Brain microvascular endothelial cell (primary cell): ENCODE measurements at places on chromosomes 3 and 15.

- no peak for DNase-seq
Observed at GRCh38 chr3:169054471-169054870, 609.0 kb downstream of the MECOM start.

DNA sequence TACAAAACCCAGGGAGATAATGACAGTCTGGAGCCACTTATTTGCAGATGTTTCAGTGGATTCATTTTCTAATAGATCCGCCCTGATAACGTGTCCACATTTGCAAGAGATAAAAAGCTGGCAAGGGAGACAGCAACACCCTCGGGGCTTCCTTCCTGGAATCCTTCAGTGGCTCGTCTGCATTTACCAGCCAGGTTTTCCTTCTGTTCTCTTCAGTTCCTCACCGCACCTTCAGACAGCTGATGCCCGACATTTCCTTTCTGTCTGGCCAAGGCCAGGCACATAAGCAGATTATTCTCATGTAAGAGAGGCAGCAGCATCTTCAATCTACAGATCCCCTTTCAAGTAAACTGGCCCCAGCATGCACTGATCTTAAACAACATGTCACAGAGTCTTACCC is 56.2 kb upstream of the SPATA12 start:
- DNase-seq: no peak

GRCh38 chr3:136990826-136991225 is 33.0 kb downstream of the IL20RB start:
- no peak for DNase-seq

- no peak for DNase-seq
Observed at GRCh38 chr3:18122264-18122663, 302.9 kb downstream of the SATB1 start.

DNA sequence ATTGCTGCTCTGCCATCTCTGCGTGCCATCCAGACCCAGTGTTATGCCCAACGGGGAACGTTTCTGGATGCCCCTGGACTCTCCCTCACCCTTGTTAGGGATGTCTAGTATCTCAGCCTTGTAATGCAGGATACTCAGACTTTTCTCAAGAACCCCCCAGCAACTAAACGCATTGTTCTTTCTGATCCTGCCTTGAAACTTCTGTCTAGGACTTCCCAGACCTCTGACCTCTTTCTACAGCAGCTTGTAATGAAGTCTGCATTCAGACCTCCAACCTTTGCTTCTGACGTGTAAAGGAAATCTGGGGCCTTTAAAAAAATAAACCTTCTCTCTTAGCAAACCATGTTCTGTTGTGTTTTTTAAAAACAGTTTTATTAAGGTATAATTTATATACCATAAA is 139.5 kb downstream of the KCNAB1 start:
- DNase-seq: no peak

GRCh38 chr15:65888981-65889380 is 19.7 kb downstream of the RAB11A start:
- DNase-seq: no peak

GRCh38 chr3:116647996-116648395 is 61.6 kb upstream of the TUSC7 start:
- DNase-seq: no peak

DNA sequence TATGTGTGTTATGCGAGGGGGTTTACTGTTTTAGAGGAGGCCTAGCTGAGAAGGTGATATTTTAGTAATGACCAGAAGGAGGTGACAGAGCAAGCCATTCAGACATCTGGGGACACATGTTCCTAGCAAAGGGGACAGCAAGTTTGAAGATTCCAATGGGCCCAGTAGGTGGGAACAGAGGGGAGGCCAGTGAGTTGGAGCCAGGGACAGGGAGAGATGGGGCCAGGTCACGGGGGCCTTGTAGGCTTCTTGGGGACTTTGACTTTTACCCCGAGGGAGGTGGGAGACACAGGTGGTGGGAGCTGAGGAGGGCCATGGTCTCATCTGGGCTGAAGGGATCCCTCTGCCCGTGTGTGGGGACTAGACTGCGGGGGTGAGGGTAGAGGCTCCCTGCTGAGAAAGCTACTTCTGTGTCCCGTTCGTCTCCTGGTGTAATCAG is 72.5 kb downstream of the MGLL start:
- DNase-seq: no peak

DNA sequence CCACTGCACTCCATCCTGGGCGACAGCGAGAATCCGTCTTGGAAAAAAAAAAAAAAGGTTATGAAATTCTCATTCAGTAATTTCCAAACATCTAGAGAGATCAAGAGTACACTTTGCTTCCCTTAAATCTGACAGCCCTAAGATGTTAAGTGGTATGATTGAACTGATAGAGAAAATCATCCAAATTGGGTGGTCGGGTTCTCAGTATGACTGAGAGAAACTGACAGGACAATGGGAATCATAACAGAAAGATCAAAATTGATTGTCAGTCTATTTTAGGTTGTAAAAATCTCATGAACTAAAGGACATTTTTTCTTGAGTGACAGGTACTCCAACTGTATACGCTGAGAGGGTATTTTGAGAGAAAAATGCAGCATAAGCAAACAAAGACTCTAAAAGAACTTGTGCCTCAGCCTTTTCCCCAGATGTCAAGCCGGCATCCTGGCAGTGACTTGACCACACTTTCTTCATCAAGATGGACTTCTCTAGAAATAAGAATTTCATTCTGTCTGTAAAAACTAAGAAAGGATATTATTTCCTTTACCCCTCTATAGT is 65.8 kb downstream of the MYO5A start:
- DNase-seq: no peak

- DNase-seq: peak; percentile 56
Observed at GRCh38 chr3:79521221-79521848, 246.5 kb downstream of the ROBO1 start.

- DNase-seq: no peak
Observed at GRCh38 chr15:60774829-60775463, 296.0 kb upstream of the ICE2 start.
